Left kidney (tissue), 8 donors: ENCODE measurements at places on chromosomes 13 and 19.

DNA sequence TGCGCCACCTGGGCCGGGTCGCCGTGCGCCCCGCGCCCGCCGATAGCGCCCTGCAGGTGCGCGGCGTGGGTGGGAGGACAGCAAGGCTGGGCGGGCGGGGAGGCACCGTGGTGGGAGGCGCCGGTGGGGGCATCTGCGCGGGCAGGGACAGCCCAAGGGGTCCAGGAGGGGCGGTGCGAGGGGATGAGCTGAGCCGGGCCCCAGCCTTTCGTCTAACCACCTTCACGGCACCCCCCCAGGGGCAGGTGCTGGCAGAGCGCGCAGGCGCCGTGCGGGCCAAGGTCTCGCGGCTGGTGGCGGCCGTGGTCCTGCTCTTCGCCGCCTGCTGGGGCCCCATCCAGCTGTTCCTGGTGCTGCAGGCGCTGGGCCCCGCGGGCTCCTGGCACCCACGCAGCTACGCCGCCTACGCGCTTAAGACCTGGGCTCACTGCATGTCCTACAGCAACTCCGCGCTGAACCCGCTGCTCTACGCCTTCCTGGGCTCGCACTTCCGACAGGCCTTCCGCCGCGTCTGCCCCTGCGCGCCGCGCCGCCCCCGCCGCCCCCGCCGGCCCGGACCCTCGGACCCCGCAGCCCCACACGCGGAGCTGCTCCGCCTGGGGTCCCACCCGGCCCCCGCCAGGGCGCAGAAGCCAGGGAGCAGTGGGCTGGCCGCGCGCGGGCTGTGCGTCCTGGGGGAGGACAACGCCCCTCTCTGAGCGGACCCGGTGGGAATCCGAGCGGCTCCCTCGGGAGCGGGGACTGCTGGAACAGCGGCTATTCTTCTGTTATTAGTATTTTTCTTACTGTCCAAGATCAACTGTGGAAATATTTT lies 3.1 kb downstream of the KISS1R start:
- DNase-seq, result no peak

DNA sequence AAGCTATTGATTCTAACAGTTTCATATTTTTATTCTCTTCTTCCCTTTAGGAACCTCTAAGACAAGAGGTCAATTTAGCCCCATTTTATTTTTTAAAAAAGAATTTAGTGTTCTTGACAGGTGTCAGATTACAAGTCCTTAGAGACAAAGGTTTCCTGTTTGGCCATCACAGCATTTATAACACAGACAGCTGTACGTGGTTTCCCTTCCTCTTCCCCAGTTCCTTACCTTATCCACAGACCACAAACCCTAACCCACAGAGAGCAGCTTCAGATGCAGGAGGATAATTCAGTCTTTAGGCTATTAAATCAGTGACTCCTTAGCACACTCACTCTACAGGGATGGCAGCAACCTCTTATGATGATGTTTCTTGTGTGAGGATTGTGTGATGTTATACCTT lies 1210.1 kb downstream of the DIAPH3 start:
- DNase-seq, result no peak

GRCh38 chr19:4057931-4058692 lies 8.6 kb downstream of the ZBTB7A start:
- no peak for DNase-seq

- DNase-seq, result no peak
Observed at GRCh38 chr13:79803989-79804388, 323.0 kb downstream of the NDFIP2 start.

DNA sequence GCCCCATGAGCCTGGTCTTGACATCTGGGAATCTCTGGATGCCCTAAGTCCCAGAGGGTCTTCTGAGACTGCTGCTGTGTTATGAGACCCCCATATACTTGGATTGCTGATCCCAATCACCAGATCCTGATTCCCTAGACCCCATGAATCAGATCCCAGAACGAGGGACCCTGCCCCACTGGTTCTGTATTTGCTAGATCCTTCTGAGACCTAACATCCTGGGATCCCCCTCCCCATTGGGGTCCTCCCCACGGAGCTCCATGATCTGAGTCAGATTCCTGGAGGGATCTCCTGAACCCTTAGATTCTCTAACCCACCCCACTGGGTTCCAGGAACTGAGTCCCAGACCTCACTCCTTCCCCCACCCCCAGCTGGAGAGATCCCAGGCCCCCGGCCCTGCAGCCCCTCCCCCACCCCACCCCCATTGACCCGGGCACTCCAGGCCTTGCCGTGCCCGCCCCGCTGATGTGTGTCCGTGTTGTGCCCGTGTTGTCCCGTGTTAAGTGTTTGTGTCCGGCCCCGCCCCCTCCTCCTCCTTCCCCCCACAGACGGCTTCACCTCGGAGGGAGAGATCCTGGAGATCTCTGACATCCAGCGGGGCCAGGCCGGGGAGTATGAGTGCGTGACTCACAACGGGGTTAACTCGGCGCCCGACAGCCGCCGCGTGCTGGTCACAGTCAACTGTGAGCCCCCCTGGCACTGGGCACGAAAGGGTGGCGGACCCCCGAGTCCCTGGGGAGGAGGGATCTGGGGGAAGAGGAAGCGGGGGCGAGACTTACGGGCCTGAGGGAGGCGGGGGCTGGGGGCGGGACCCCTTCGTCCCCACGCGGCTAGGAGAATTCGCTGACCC lies 15.0 kb downstream of the IGLON5 start:
- DNase-seq, result no peak

- no peak for DNase-seq
Observed at GRCh38 chr19:37991176-37991835, 84.3 kb downstream of the SIPA1L3 start.

- DNase-seq, result no peak
Observed at GRCh38 chr13:108104736-108105135, 110.6 kb downstream of the LIG4 start.

DNA sequence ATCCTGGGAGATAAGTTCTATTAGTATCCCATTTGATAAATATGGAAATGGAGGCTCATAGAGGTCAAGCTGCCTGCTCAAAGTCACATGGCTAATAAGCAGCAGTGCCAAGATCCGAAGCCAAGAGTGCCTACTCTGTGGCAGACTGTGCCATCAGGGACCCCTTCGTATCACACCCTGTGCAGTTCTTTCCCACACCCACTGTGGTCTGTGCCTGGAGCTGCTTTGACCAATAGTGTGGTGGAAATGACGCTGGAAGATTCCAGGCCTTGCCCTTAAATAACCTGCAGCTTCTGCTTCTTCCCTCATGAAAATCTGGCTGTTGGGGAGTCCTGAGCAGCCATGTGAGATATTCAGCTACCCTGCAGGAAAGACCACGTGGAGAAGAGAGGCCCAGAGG lies 10.1 kb downstream of the OPA3 start:
- no peak for DNase-seq

DNA sequence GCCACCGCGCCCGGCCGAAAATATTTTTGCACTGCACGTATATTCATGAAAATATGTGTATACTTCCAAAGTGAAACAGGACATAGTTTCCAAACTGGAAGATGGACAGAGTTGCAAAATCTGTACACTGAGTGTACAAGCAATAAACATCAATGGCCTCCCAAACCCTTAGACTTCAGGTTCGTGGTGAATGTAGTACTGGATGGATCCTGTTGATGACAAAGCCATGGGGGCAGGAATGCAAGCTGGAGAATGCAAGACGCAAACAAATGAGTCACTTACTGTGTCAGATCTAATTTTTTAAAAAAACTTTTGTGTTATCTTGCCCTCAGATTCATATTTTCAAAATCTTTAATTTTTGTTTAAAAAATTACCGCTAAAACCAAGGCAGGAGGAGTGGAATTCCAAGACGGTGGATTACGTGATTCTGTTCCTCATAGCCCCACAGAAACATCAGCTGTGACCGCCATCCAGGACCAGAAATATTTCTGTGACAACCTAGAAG lies 12.7 kb upstream of the LILRA2 start:
- DNase-seq, result no peak

- DNase-seq, result no peak
Observed at GRCh38 chr13:18996627-18997051, 185.0 kb downstream of the TUBA3C start.

DNA sequence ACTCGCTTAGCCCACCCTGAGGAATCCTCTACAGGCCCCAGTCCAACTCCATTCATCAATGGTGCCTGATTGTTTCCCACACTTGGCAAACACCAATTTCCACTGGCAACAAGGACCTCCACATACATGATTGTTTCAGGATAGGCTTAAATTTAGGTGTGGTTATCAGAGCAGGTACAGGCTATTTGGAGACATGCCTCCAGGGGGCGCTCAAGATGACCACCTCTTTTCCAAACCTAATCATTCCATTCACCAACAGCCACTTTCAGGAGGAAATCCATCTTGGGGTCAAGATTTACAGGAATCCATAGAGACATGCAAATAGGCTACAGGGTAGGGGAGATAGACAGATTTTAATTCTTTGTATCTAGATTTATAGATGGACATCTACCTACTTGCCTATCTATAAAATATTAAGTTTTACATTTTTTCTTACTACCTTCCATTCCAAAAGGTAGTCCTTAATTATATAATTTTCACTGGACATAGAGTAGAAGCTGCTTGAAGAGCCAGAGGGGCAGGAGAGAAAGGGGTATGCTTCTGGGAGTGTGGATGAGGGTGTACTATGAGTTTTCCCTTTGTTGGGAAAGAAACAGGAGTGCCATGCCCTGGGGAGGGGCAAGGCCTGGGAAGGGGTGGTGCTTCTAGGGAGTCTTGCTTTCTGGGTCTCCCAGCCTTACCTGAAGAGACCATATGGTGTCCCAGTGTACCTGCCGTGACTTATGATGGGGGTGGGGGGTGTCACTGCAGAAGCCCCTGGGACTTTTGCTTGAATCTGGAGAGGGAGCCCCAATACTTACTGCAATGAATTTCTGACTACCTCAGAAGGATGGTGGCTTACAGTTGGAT lies 14.1 kb upstream of the PCDH8 start:
- no peak for DNase-seq

DNA sequence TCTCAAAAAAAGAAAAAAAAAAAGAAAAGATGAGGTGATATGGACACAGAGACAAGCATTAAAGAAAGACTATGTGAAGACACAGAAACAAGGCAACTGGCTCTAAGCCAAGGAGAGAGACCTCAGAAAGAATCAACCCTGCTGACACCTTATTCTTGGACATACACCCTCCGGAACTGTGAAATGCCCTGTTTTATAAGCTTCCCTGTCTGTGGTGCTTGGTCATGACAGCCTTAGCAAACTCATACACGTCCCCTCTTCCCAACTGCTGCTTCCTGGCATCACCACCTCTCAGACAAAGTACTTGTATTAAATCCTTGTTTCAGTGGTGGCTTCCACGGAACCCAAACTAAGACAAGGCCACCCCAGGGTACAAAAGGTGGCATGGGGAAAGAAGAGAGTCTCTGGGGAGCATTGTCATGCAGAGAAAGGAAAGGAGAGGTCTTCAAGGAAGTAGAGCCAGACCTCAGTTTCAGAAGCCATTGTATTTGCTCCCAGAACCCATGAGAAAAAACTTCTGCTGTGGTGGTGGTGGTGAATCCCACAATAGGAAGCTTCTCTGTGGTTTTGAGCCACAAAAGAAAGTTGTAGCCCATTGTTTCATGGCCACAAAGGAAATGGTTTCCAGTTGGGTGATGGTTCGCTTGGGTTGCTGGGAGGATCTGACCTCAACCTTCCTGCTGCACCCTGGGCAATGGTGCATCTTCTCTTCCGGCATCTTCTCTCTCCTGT lies 16.3 kb upstream of the TSPAN16 start:
- DNase-seq, result no peak

DNA sequence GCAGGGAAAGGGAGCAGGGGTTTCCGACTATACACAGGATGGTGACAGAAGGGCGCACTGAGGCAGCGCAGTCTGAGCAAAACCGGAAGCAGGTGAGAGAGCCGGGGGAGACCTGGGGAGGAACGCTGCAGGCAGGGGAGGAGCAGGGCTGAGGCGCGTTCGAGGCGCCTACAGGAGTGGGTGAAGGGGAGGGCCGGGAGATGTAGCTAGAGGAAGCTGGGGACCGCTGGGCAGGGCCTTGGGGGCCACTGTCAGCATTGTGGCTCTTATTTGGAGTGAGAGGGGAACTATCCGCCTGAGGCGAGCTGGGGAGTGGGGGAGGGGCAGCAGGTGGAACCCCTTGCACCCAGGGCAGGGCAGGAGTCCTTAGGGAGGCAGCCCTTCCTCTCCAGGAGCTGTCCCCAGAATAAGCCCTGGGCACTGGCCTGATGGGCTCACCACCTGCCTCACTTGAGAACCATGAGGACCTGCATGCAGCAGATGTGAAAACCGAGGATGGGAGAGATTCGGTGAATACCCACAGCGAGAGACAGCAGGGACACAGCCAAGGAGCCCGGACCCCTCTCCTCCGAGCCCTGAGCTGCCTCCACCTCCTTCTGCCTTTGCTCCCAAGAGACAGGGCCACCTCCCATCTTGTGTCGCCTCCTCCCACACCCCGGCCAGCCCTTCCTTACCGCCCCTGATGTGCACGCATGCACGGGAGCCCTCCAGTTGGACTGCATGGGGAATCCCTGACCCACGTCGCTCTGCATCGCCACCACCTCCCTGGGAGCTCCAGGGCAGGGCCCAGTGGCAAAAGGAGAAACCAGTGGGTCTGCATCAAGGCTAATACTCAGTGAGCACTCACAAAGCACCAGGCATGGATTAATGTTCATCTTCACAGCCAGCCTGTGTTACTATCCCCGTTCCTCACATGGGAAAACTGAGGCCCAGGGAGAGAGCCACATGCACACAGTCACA lies 10.3 kb downstream of the AKT2 start:
- no peak for DNase-seq

GRCh38 chr19:6263735-6264444 lies 15.9 kb downstream of the MLLT1 start:
- DNase-seq, result no peak

DNA sequence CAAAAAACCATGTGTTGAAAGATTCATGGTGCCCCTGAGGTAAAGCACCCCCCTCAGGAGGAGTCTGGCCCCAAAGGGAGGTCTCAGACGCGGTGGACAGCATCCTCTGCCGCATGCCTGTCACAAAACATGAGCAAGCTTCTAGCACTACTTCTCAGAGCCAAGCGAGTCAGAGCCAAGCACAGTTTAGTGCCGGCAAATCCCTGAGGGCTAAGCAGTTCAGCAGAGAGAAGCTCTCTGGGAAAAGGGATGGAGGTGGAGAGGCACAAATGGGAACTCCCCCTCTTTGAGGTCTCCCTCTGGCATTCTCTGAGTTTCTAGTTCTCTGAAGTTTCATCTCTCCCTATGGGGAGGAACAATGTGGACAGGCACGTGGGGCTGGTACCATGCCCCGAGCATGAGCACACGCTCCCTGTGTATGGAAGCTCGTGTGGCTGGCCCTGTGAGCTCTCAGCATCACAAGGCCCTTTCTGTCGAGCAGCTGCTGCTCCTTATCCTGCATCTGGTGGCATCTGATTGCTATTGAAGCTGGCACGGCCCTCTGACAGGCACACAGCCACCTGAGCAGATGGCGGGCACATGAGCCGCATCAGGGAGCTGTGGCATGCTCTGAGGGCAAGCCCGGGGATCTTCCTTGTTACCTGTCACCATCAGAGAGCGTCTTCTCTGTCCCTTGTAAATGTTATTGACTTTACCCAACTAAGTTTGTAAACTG lies 325.1 kb downstream of the SLC7A1 start:
- no peak for DNase-seq

DNA sequence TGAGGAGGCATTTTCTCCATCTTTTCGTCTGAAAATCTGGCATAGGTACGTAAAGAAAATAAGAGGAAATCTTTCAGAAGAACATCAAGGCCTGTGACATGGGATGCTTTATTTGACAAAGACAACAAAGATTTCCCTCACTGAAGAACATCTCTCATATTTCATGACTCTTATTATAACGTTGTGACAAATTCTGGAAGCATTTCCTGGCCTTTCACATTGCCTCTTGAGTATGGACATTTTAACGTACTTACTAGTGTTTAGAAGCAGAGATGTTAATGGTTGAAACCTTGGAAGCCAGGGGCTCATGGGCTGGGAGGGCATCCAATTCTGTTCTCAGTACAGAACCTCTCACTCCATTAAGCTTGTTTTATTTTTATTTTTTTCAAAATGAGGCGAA lies 210.8 kb downstream of the DCT start:
- no peak for DNase-seq
